ENCODE measurements at places on chromosomes 16 and 17.
A peak's percentile ranks its signal among the peaks of the same experiment; 100 is the strongest.

DNA sequence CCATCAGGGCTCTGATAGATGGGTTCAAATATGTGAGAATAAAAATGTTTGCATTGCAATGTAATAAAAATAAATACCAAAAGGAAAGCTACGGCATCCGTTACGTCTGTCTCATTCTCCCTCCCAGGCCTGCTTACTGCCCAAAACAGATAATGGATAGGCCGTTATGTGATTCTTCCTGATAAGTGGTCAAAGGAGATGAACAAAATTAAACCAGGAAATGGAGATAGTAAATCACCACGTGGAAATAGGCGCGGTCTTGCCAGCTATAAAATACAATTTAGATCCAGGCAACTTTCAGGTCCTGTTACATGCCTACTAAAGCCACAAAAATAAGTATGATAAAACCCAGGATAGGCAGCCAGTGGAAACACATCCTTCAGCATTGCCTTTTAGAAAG, 49.5 kb upstream of the CCL1 start:
- DNase-seq: no peak
- H3K27me3 ChIP-seq: peaks cover 9% of the 10 kb centered on the region
- H3K4me3 ChIP-seq: no peak overlapping the region
- no peaks in the 10 kb centered on the region for H3K36me3 ChIP-seq
- no peak overlapping the region for H3K27ac ChIP-seq
- H3K4me1 ChIP-seq: no peaks in the 10 kb centered on the region

DNA sequence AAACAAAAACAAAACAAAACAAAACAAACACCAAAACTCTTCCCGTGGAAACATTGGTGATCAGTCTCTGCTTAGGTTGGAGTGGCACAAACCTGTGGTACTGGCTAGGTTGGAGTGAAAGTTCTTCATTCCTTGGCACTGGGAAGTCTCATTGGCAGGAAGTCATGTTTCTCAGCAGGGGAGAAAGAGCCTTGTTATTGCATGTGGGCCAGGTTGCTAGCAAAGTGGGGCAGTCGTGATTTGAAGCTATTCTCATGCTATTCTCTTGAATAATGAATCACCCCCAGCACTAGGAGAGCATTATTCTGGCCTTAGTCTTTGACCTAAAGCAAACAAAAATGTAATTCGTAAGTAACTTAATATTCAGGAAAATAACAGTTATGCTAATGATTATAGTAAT, 24.3 kb upstream of the B4GALNT2 start:
- no peak for DNase-seq
- no peaks in the 10 kb centered on the region for H3K4me1 ChIP-seq
- peaks cover 17% of the 10 kb centered on the region for H3K27me3 ChIP-seq
- H3K36me3 ChIP-seq: no peaks in the 10 kb centered on the region
- no peak overlapping the region for H3K27ac ChIP-seq

DNA sequence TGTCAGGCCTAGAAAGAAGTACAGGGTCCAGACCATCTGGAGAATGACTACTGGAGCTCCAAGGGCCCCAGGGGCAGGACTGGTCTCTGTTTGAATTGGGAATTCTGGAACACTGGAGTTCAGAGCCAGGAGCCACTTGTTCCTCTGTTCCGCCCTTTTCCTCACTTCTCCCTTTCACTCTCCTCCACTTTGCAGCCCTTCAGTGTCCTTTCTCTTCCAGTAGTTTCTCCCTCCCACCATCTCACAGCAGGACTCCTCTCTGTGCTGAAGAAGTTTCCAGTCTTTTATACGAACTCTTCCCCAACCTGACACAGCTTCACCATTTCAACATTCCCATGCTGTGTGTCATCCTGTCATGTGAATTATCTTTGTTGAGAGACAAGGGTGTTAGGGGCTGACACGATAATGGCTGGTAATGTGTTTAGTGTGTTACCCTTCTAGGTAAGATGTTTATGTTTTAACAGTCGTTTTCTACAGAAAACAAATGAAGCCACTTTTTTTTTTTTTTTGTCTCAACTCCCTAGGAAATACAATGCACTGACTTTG, 180.3 kb upstream of the MYOCD start:
- no peak overlapping the region for H3K27ac ChIP-seq
- H3K27me3 ChIP-seq: peaks cover 4% of the 10 kb centered on the region
- H3K4me3 ChIP-seq: no peak overlapping the region
- no peak for DNase-seq
- no peaks in the 10 kb centered on the region for H3K4me1 ChIP-seq

GRCh38 chr16:50185005-50185505, 31.9 kb downstream of the TENT4B start:
- H3K27me3 ChIP-seq: no peaks in the 10 kb centered on the region
- peaks cover 23% of the 10 kb centered on the region for H3K4me1 ChIP-seq
- no peak overlapping the region for H3K4me3 ChIP-seq
- no peaks in the 10 kb centered on the region for H3K36me3 ChIP-seq

- H3K27me3 ChIP-seq: no peaks in the 10 kb centered on the region
- no peak overlapping the region for H3K4me3 ChIP-seq
- H3K27ac ChIP-seq: peak overlapping the region; percentile 93
- no peaks in the 10 kb centered on the region for H3K36me3 ChIP-seq
These were observed 3.5 kb downstream of the ZBTB4 start for GRCh38 chr17:7475764-7476422.

GRCh38 chr16:63373744-63374143, 1337.5 kb upstream of the CDH8 start:
- no peaks in the 10 kb centered on the region for H3K27me3 ChIP-seq
- H3K27ac ChIP-seq: no peak overlapping the region
- no peak for DNase-seq
- no peaks in the 10 kb centered on the region for H3K36me3 ChIP-seq
- no peak overlapping the region for H3K4me3 ChIP-seq

GRCh38 chr16:70685938-70686375, at the start of gene MTSS2:
MTSS2 (minus strand) TSS chr16:70686053; CDS start chr16:70685791, 262 bp downstream.
- peak within 1 kb of the TSS; percentile 50 for H3K4me3 ChIP-seq
- peaks cover 21% of the 10 kb centered on the region for H3K27me3 ChIP-seq
- peak within 1 kb of the TSS; percentile 71 for H3K27ac ChIP-seq
- peak; percentile 90 for DNase-seq

- no peaks in the 10 kb centered on the region for H3K36me3 ChIP-seq
- H3K27ac ChIP-seq: no peak overlapping the region
- no peak overlapping the region for H3K4me3 ChIP-seq
- peaks cover 13% of the 10 kb centered on the region for H3K4me1 ChIP-seq
- DNase-seq: no peak
- H3K27me3 ChIP-seq: no peaks in the 10 kb centered on the region
These were observed 3.3 kb downstream of the C16orf46 start for GRCh38 chr16:81073560-81074330.

DNA sequence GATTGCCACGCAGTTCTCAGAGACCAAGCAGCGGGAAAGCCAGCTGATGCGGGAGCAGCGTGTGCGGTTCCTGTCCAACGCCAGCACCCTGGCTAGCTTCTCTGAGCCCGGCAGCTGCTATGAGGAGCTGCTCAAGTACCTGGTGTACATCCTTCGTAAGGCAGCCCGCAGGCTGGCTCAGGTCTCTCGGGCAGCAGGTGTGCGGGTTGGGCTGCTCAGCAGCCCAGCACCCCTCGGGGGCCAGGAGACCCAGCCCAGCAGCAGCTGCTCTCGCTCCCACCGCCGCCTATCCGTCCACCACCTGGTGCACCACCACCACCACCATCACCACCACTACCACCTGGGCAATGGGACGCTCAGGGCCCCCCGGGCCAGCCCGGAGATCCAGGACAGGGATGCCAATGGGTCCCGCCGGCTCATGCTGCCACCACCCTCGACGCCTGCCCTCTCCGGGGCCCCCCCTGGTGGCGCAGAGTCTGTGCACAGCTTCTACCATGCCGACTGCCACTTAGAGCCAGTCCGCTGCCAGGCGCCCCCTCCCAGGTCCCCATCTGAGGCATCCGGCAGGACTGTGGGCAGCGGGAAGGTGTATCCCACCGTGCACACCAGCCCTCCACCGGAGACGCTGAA, 15.2 kb downstream of the CACNA1G start:
- H3K4me3 ChIP-seq: no peak overlapping the region
- DNase-seq: no peak
- no peaks in the 10 kb centered on the region for H3K36me3 ChIP-seq

DNA sequence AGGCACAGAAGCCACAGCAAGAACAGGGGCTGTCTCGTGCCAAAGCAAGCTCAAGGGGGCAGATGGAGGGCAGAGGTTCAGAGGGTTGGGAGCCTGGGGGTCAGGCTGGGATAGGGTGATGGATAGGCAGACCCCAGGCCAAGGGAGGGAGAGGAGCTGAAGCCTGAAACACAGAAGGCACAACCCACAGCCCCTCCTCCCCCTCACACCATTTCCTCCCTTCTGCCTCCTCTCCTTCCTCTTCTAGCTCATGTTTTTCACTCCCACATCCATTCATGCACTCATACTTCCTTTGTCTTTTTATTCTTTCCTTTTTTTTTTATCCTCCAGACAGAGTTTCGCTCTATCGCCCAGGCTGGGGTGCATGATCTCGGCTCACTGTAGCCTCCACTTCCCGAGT, 61.1 kb downstream of the SOCS1 start:
- H3K4me1 ChIP-seq: no peaks in the 10 kb centered on the region
- H3K36me3 ChIP-seq: no peaks in the 10 kb centered on the region
- no peak overlapping the region for H3K27ac ChIP-seq
- no peak overlapping the region for H3K4me3 ChIP-seq
- DNase-seq: no peak

Measured in left lung (tissue), 14 donors.